Smooth muscle cell of the brain vasculature (primary cell): ENCODE measurements at places on chromosomes 2 and 18.

- no peak for DNase-seq
These were observed 211.5 kb downstream of the GALR1 start for GRCh38 chr18:77461062-77461688.

DNA sequence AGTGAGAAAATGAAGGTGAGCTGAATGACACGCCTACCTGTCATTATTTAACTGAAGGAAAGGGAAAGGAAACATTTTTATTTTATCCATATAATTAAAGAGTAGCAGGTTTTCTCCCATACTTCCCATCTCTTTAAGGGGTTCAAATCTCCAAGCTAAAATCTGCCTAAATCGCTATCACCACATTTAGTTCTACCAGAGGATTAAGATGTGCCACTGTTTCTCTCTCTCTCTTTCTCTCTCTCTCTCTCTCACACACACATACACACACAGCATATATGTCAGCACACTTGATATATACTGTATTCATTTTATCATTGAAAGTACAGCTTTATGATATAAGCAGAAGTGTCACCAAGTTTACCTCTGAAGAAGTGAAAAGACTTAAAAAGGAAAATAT lies 3.1 kb downstream of the WIPF1 start:
- no peak for DNase-seq

GRCh38 chr18:34873986-34874580 lies 164.0 kb downstream of the DTNA start:
- DNase-seq: no peak

DNA sequence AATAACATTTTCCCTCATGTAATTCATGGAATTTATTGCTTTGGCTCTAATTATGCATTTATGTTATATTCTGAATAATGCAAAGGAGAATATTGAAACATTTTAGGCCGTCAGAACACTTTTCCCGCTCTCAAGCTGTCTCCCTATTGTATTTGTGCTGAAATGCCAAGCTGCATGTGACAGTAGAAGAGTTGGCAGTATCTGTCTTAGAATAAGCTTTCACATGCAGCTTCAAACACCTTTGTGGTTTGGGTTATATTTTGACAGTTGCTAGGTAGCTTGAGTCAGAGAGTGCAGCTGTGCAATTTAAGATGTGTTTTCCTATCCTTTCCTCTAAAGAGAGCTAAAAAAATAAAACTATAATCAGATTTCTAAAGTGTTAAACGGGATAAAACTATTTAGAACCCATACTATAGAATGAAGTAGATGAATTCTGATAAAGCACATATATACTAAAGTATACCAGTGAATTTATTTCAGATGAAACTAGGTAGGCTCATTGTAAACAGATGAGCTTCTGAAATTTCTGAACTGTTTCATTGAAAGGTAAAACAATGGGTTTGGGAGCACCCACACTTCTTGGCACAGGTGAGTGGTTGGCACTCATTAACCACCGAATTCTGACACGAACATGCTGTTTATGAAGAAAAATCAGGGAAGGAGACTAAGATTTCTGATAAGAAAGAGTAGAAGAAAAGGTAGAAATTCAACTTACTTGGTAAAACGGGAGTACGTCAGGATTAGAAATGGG lies 43.4 kb downstream of the PLCL1 start:
- DNase-seq: no peak

DNA sequence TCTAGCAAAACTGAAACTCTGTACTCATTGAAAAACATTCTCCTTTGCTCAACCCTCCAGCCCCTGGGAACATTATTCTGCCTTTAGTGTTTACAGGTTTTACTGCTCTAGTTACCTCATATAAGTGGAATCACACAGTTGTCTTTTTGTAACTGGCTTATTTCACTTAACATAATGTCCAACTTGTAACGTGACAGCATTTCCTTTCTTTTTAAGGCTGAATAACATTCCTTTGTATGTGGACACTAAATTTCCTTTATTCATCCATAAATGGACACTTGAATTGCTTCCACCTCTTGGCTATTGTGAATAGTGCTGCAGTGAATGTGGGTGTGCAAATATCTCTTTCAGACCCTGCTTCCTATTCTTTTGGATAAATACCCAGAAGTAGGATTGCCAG lies 144.9 kb downstream of the ACTR3 start:
- DNase-seq: no peak

GRCh38 chr2:226647621-226648518 lies 151.8 kb downstream of the IRS1 start:
- no peak for DNase-seq

DNA sequence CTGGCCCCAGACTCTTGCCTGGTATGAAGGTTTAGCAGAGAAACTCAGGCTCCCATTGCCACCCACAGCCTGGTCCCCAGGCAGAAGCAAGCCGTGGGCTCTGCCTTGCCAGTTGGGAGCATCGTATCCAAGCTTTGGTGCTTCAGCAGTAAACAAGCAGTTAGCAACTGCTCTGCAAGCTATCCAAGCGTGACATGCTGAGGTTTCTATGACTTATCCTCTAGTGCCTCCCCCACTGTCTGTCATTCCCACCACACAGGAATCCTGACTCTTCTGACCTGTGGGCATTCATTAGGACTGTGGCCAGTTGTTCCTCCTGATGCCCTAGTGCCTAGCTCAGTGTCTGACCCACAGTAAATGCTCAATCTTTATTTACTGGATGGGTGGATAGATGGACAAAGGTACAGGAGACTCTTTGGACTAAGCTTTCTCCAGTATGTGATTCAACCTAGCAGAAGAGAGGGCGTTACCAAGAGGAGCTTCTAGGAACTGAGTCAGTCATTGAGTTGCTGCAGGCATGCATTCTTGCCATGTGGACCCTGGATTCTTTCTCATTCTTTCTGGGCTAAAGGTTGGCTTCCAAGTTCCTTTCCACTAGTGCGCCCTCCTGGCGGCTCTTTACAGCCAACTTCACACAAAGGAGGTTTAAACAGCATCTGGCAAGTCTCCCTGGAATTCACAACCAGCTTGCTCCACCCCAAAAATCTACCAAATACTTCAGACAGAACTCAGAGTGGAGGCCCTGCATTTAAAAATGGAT lies 40.6 kb upstream of the MRPL19 start:
- DNase-seq: no peak

DNA sequence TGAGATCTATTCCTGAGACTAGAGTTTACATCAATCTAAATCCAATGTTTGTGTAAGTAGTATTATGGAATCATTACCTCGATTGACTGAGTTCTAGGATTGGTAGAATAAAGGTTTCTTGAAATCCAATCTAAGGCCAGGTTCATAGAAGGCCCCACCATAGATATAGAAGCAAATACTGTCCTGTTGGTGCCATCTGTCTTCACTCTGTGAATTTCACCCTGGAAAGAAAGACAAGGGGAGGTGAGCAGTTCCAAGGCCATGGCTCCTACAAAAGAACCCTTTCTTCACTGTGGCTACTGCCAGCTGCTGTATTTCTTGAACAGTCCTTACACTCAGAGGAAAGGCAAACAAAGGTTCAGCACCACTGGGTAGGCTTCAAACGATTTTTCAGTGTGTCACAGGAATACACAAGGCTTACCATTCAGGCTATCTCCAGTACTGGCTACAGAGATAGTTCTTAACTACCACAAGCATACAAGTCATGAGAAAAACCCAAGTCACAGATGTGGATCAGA lies 137.0 kb downstream of the LRP2 start:
- no peak for DNase-seq

DNA sequence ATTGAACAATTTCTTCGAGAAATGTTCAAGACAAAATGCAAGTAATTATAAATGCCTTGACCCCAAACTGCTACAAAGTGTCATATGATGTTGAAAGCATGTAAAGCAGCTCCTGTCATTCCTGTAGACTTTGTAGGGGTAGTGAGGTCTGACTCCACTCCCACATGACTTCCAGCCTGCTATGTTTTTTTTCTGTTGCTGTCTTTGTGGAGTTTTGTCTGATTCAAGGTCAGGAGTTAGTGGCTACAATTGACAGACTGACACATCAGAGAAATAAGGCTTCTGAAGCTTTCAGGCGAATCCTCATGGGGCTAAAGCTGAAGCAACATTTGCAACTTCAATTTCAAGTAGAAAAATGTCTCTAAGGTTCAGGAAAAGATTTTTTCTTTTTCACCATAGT lies 63.9 kb upstream of the CCDC195 start:
- no peak for DNase-seq

GRCh38 chr2:237738255-237738654 lies 60.3 kb upstream of the RBM44 start:
- no peak for DNase-seq

- DNase-seq: no peak
These were observed 23.5 kb downstream of the TRPM8 start for GRCh38 chr2:233940376-233941276.

DNA sequence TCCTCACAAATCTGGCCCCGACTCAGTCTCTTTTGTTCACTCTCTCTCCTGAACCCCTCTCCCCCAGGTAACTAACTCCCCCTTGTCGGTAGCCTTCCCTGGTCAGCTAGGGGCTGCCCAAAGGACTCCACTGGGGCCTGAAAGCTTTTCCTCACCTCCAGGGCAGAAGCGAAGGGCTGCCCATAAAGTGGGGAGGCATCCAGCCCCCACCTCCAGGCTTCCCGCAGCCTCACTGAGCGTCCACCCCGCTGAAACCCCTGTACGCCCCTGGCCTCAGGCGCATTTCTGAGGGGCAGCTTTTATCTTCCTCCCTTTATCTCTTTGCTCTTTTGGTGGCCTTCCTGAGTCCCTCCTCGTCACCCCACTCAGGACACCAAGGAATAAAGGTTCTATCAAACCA lies 249.3 kb downstream of the CYP26B1 start:
- DNase-seq: no peak

DNA sequence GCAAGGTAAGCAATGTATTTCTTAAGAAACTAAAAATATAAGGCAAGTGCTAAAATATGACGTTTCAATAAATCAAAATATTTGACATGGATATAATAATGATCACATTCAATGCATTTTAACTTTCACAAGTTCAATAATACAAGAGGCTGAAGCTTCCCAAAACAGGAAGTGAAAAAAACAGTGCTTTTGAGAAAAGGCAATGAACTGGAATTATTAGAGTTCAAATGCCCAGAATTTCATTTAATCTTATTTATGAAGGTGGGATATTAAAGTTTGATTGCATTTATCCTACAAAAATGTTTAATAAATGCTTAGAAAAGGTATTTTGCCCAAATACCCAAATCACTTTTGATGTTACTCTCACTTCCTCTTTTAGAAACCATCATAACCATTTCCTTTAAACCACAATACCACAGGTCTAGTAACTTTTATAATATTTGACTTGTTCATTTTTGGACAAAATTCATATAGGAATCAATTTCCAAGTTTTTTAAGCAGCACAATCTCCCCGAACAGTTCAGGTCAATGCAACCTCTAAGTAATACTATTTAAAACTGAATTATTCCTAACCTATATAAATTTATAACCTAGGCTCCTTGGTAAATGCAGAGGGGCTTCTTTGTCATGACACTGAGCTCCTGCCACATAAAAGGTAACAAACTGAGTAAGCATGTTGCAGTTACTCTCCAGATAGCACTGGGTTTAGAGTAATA lies 2.1 kb downstream of the NCKAP1 start:
- DNase-seq: no peak

GRCh38 chr18:23646282-23646681 lies 16.4 kb downstream of the ANKRD29 start:
- DNase-seq: no peak

DNA sequence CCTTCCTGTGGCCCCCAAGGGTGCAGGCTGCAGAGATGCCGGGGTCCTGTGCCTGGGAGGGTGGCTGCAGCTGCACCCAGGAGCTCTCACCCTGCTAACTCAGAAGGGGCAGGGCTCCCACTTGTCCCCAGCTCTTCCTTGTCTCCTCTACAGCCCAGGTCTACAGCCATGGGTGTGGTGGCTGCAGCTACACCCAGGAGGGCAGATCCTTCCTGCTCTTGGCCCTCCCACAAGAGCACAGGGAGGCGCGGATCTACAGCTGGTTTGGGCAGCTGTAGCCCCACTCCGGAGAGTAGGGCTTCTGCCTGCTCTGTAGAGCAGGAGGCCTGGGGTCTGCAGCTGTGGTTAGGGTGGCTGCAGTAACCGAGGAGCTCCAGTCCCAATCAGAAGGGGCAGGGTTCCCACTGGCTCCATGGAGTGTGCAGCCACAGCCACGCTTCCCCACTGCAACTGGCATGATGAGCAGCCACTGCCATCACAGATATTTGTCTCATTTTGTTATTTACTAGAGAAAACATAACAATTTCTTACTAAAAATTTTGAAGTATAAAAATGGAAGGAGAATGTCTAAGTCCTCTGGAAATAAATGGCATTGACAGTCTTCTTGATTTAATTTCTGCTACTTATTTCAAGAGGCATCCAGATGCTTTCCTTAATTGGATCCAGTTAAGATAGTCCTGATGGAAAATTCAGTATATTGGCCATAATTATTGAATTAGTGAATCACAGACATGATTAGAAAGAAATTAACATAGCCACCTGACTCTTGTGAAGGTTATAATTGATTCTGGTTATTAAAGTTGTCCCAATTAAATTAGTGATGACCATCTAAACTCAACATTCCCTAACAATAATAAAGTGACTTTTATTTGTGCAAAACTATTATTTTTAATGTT lies 233.6 kb downstream of the KCNE4 start:
- no peak for DNase-seq

GRCh38 chr2:96396095-96396494 lies 60.5 kb downstream of the NCAPH start:
- DNase-seq: no peak

GRCh38 chr18:32846896-32847295 lies 74.1 kb upstream of the KLHL14 start:
- no peak for DNase-seq

- no peak for DNase-seq
These were observed 13.6 kb downstream of the LYPD1 start for GRCh38 chr2:132656266-132656975.

GRCh38 chr2:99035920-99036319 lies 99.9 kb upstream of the CRACDL start:
- no peak for DNase-seq

DNA sequence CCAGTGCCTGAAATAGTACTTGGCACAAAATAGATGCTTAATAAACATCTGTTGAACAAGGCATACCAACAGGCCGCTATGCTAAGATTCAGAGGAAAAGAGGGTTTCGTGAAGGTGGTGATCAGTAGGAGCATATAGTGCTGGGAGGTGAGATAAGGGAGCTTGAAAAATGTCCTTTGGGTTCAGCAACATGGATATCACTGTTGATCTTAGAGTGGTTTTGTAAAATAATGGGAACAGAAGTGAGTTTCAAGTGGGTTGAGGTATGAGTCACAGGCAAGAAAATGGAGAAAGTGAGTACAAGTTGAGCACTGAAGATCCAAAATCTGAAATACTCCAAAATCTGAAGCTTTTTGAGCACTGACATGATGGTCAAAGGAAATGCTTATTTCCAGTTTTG lies 4.4 kb downstream of the CENPO start:
- no peak for DNase-seq

DNA sequence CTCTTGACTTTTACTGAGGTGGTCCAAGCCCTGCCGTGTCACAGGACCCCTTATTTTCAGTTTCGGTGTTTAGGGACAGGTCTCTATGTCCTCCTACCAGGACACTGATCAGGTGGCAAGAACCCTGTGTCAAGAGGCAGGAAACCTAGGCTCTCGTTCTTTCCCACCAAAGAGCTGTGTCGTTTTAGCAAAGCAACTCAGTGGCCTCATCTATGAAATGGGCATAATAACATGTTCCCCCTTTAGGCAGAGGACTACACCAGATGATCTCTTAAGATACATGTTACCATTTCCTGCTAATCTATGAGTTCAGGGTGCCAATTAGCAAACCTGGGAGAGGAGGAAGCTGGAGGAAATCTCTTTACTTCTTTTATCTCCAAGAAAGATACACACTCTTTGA lies 1.9 kb downstream of the RAB31 start:
- DNase-seq: no peak
